ENCODE measurements at places on chromosomes 7 and 10.

- no peak for DNase-seq
Observed at GRCh38 chr10:11856089-11856488, 32.9 kb downstream of the PROSER2 start.

- no peak for DNase-seq
Observed at GRCh38 chr10:62121187-62121530, 147.5 kb downstream of the RTKN2 start.

GRCh38 chr7:101699399-101699798 is 70.3 kb upstream of the MYL10 start:
- DNase-seq, result no peak

GRCh38 chr7:40382145-40382544 is 247.3 kb downstream of the SUGCT start:
- DNase-seq, result no peak

- DNase-seq, result no peak
Observed at GRCh38 chr7:44264221-44264931, 61.0 kb downstream of the CAMK2B start.

- peak; percentile 44 for DNase-seq
Observed at GRCh38 chr10:37975401-37975991, 951 bp downstream of the ZNF25 start.

- no peak for DNase-seq
Observed at GRCh38 chr10:99232360-99232999, 3.2 kb downstream of the HPSE2 start.

GRCh38 chr7:92682330-92682729 is 92.1 kb upstream of the FAM133B start:
- no peak for DNase-seq

GRCh38 chr10:121732656-121733445 is 134.6 kb upstream of the FGFR2 start:
- DNase-seq, result no peak

DNA sequence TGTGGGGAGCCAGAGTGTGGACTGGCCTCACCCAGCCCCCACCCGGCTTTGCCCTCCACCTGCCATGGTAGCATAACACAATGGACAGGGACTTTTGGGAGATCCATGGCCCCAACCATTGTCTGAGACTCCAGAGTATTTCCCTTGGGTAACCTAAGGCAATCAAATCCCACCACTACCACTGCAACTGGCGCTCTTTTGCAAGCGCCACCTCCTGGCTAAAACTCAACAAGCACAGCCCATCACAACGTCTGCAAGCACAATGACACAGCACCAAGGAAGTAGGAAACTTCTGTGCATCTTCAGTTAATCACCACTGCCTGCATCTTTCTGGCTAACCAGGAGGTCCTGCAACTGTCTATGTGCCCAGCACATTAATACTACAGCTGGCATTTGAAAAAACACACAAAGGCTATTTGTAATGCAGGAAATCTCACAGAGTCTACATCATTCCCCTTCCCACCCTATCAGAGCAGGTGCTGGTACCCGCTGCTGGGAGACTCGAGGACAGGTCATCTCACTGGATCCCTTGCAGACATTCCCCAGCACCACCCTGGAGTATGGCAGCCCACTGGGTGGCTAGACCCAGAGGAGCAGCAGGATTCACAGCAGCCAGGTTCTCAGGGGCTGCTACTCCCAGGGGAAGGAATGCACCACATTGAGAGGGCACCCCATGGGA is 27.7 kb downstream of the ANKRD26 start:
- DNase-seq, result no peak

GRCh38 chr7:137931823-137932222 is 70.1 kb downstream of the CREB3L2 start:
- no peak for DNase-seq

- DNase-seq, result no peak
Observed at GRCh38 chr7:55177068-55177530, 158.3 kb downstream of the EGFR start.

- no peak for DNase-seq
Observed at GRCh38 chr7:18901982-18902421, 215.4 kb downstream of the TWIST1 start.

DNA sequence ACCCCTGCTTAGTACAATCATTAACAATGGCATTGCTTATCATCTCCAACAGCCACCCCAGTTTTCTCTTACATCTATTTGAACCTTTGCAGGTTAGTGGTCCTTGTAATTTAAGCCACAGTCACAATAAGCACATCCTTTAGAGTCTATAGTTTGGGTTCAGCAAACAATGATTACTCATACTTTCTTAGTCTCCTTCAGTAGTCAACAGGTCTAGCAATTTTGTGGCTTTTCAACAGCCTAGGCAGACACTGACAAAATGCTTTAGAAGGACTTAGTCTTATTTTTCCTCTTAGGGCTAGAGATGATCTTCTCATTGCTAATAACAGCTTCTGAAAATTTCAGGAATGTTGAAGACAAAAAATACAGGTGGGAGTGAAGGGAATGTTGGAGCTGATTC is 32.3 kb upstream of the FAM204A start:
- DNase-seq, result no peak

- no peak for DNase-seq
Observed at GRCh38 chr7:40694991-40695390, 560.2 kb downstream of the SUGCT start.

DNA sequence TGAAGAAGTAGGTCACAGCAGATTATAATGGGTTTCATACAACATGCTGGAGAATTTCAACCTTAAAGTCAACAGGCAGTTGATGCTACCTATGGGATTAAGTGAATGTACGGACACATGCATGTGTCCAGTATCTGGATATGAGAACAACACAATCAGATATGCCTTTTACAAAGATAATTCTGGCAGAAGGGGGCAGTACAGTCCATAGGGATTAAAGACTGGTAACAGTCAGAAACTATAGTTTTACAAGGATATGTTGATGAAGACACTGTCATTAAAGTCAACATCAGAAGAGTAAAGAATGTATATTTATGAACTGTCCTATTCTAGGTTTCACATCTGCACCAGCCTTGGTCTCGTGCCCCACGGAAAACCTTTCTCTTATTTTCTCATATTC is 41.5 kb downstream of the ANKMY2 start:
- no peak for DNase-seq

DNA sequence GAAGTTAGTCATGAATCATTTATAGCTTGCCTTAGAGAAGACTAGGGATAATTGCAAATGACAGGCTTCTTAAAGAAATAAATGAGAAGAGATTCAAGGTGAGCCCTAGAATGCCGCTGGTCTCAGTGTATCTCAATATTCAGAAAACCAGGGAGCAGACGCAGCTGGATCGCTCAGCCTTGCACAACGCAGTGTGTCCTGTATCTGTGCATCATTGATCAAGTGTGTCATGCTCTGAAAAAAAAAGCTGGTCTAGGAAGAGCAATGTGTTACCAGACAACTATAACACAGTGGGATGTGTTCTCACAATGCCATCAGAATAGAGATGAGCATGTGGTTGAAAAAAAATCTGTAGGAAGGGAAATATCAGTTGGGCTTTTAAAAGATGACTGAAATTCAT is 230.1 kb downstream of the CALN1 start:
- no peak for DNase-seq

- DNase-seq, result no peak
Observed at GRCh38 chr10:130354573-130354954, 218.4 kb downstream of the GLRX3 start.

GRCh38 chr7:70016044-70016770 is 417.9 kb downstream of the AUTS2 start:
- no peak for DNase-seq

GRCh38 chr7:127317447-127317961 is 64.8 kb upstream of the GRM8 start:
- DNase-seq, result no peak

DNA sequence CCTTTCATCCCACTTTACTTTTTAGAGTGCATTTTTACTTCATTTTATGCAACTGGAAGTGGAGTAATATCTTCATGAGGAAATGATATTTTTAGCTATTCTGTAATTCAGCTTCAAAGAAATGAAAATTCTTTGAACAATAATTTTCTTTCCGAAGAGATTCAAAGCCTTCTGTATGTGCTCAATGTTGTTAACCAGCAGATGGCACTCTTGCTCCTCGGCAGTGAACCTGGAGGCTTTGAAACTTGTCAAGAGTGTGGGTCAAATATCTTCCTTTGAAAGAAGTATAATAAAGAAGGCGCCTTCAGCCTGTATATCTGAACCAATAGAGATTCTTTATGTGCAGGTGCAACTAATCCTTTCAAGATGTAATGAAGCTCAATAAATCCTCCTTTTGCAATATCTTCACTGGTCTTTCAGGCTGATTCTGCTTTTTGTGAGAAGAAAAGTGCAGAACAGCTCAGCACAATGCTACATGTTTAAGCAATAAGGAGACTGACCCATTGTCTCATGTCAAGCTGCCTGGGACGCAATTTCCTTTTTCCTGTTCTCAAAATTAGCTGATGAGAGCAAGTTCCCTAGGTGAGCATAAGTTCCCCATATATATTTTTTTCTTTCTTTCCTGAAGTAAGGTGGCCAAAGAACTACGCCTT is 258.4 kb downstream of the SEMA3A start:
- DNase-seq, result peak; percentile 77

DNA sequence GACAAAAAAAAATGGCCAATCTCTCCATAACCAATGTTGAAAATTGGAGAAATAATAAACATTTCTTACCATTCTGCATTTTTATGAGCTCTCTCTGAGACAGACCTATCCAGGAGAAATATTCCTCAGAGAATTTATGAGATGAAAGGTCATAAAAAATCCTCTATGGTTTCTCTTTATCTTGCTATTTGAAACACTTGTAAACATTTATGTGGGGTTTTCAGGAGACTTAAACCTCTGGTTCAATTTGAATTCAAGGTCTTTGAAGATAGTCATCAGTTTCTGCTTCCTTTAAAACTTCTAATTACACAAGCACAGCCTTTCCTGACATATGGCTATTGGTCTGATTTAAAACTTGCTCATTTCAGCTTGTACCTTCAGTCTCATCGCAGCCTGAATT is 78.5 kb upstream of the APBB1IP start:
- no peak for DNase-seq

DNA sequence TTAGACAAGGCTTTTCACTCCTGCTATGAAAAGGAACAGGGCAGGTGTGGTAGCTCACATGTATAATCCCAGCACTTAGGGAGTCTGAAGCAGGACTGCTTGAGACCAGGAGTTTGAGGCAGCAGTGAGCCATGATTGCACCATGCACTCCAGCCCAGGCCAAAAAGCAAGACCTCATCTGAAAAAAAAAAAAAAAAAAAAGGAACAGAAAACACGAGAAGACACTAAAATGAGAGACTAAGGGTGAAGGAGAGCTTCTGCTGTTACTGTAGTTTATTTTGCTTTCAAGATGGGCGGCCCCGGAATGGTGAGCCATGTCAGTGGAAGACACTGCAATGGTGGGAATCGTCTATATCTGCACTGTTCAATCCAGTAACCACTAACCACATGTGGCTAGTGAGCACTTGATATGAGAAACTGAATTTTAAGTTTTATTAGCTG is 9.9 kb downstream of the PIP4K2A start:
- DNase-seq, result no peak

- no peak for DNase-seq
Observed at GRCh38 chr10:32004161-32004591, 52.0 kb downstream of the KIF5B start.

- DNase-seq, result no peak
Observed at GRCh38 chr10:28111712-28112111, 112.8 kb upstream of the ODAD2 start.

- DNase-seq, result no peak
Observed at GRCh38 chr10:125838802-125839575, 15.6 kb downstream of the BCCIP start.

- DNase-seq, result no peak
Observed at GRCh38 chr7:155584261-155584660, 37.9 kb upstream of the CNPY1 start.

Data from Kasumi-1 (cell line).